ENCODE measurements at places on chromosomes 5 and 9.

DNA sequence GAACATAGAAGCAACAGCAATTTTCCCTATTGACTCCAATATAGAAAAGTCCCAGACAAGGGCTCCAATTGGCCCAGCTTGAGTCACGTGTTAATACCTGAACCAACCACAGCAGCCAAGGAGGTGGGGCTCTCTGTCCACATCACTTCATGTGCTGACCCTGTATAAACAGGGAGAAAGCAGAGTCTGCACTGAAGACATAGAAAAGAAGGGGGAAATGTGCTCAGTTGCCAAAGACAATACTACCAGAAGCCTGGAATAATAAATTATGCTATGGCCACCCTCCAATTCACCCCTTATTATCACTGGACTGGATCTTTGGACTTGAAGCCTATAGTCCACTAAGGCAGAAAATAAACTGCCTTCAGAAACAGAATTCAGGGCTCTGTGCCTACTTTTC, 275.4 kb downstream of the EPB41L4A start:
- DNase-seq, result no peak

GRCh38 chr9:123375469-123376132, 19.6 kb downstream of the CRB2 start:
- DNase-seq, result no peak

DNA sequence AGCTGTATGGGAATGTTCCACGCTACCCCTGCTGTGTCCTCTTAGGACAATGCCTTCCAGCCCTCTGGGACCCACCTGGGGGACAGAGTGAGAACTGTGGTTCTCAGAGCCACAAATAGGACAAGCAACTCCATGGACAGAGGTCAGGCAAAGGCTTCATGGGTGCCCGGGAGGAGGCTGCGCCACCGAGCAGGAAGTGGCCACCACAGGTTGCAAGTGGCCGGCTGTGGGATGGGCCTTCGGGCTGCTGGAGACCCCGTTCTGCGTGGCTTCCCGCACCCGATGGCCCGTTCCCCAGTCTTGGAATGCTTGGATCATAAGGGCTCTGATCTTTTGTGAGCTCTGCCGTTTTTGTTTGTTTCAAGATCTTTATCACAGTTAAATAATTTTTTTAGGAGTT, 118.8 kb downstream of the BOD1 start:
- no peak for DNase-seq

DNA sequence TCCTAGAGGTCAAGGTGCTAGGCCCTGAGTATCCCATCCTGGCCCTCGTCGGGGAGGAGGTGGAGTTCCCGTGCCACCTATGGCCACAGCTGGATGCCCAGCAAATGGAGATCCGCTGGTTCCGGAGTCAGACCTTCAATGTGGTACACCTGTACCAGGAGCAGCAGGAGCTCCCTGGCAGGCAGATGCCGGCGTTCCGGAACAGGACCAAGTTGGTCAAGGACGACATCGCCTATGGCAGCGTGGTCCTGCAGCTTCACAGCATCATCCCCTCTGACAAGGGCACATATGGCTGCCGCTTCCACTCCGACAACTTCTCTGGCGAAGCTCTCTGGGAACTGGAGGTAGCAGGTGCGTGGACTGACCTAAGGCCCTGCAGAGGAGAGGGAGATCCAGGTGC, 7.9 kb downstream of the BTNL9 start:
- DNase-seq, result no peak

- no peak for DNase-seq
These were observed 51.4 kb upstream of the CAST start for GRCh38 chr5:96610747-96611146.

Measured in GM10248 (cell line).